ENCODE measurements at places on chromosomes 12 and 14.

GRCh38 chr12:107992029-107992428 is 137.1 kb upstream of the WSCD2 start:
- DNase-seq: no peak

- DNase-seq: no peak
Observed at GRCh38 chr12:20248646-20249045, 119.7 kb upstream of the PDE3A start.

- DNase-seq: no peak
Observed at GRCh38 chr14:20512177-20512905, 7.0 kb downstream of the RNASE10 start.

DNA sequence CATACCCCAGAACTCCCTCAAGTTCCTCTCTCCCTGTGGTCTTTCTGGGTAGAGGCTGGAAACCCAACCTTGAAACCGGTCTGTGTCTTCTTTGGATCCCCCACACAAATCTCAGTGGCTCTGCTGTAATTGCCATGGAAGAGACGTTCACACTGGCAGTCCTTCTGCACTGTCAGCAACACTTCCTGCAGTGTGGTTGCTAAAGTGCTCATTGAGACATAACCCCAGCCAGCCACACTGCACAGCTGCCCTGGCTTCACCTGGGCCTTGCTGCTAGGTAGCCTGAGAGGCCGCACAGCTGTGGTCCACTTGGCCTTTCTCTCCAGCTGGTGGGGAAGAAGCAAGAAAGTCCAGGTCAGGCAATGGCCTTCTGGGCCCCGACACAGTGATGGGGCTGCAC is 2.4 kb downstream of the GZMH start:
- no peak for DNase-seq

GRCh38 chr14:103132381-103133209 is 9.3 kb downstream of the TNFAIP2 start:
- DNase-seq: peak; percentile 15

DNA sequence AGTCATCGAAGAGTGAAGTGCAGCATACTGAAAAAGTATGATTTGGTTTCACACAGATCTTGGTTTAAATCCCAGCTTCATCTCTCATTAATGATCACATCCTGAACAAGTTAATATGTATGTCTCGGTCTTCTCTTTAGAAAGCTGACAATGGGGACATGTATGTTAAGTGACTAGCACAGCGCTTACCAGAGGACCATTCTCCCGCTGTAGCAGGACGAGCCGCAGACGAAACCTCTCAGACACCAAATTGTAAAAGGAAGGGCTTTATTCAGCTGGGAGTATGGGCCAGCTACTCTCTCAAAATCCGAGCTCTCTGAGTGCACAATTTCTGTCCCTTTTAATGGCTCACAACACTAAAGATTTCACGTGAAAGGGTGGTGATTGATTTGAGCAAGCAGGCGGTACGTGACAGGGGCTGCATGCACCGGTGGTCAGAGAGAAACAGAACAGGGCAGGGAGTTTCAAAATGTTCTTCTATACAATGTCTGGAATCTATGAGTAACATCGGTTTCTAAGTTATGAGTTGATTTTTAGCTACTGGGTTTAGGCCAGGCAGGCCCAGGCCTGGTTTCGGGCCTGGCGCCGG is 682.4 kb downstream of the DIO2 start:
- no peak for DNase-seq

All from tibial artery (tissue), 4 donors.